ENCODE measurements at places on chromosomes 5 and 9.

DNA sequence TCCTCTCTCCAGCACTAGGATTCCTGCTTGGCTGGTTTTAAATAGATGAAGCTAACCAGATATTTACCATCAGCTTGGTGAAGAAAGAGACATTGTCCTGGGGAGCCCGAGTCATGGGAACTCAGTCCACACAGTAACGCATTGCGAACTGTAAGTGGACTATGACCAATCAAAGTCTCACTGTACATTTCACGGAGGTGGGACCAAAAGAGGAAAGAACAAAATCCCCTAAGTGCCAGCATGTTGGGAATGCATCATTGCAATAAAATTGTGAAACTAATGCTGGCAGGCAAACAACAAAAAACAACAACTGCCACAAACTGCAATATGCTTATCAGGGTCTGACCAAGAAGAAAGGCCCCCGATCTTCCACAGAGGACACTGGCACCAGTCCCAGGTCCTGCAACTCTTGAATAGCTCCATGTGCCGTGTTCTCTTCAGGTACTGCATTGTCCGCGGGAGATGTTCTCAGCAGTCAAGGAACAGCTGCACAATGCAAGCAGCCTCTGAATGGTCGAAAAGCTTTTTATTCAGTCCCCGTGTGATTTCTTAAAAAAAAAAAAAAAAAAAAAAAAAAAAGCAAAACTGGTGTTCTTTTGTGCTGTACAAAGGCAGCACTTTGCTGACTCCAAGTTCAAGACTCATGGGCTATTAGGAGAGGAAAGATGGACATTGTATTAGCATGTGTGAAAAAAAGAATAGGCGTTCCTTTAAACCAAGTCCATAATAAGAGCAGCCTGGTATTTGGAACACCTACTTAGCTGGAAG is 38.1 kb downstream of the SEMA6A start:
- DNase-seq = no peak

- DNase-seq = no peak
These were observed 126.8 kb downstream of the NXNL2 start for GRCh38 chr9:88661759-88662158.

GRCh38 chr5:154403776-154404387 is 41.9 kb upstream of the SAP30L start:
- DNase-seq = no peak

- DNase-seq = no peak
These were observed 14.5 kb downstream of the ORM2 start for GRCh38 chr9:114344188-114344566.

GRCh38 chr5:160167624-160168165 is 48.4 kb upstream of the PWWP2A start:
- DNase-seq = no peak

GRCh38 chr5:8843771-8844170 is 702.1 kb downstream of the SEMA5A start:
- no peak for DNase-seq

DNA sequence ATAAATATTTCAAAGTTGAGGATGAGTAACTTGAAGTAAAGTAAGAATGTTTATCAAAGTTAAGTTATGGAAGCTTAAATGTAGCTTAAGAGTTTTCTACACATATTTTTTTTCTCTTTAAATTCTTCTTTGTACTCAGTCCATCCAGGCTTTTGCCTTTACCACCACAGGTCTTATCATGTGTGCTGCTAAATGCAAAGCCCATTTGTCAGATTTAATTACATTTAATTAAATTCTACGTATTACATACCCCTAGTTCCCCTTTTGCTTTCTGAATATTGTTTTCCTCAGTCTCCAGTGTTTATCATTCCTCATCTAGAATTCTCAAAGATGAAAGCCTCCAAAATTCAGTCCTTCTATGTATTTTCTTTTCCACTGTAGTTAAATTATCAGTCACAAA is 1841.9 kb downstream of the EFNA5 start:
- no peak for DNase-seq

DNA sequence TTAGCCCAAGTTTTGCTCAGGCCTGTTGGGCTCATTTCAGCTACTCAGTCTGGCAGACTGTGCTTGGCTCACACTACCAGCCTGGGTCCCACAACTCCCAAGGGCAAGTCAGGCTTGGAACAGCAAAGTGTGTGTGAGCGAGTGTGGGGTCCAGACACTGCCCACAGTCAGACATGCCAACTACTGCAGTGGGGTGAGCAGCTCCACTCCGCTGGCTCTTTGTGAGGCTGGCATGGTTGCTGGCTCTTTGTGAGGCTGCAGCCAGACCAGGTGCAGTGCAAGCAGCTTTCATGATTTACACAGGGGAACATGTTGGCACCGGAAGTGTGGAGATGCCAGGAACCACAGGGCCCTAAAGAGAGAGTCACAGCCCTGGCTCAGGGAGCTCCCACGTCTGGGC is 606.7 kb upstream of the FAM174A start:
- DNase-seq = no peak

DNA sequence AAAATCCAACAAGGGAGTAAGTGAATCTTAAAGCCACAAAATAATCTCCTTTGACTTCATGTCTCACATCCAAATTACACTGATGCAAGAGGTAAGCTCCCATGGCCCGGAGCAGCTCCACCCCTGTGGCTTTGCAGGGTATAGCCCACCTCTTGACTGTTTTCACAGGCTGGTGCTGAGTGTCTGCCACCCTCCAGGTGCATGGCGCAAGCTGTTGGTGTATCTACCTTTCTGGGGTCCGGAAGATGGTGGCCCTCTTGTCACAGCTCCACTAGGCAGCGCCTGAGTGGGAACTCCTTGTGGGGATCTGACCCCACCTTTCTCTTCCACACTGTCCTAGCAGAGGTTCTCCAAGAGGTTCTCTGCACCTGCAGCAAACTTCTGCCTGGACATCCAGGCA is 1051.1 kb upstream of the CDH6 start:
- no peak for DNase-seq

- DNase-seq = no peak
These were observed 176.4 kb downstream of the ARRDC3 start for GRCh38 chr5:91206734-91207133.

GRCh38 chr5:82512025-82512424 is 233.9 kb upstream of the RPS23 start:
- no peak for DNase-seq

- DNase-seq = peak; percentile 30
These were observed at the start of gene SV2C for GRCh38 chr5:76082772-76083554. SV2C (plus strand) TSS chr5:76083383; CDS start chr5:76131751, 48,368 bp downstream.

DNA sequence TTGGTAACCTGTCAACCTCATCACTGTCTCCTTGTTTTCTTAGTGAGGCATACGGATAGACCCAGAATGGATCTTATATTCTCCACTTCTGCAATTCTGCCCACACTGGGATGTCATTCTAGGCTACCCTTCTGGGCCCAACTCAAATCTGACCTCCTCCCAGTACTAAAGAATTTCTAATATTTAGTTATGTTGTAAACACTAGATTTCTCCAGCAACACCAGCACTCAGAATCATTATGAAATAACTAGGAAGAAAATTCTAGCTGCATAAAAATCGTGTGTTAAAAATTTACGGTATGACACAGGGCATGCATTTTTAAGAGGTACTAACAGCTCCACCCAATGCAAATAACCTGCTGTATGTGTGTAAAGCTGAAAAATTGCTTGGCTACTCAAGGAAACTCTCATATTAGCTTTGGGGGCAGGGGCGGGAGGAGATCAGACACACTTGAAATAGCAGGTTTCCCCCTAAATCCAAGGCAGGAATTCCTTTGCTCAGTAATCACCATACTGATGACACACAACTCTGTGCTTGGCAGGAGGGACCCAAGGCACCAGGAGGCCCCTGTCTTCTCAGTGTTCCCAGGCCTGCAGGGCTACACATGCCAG is 27.3 kb downstream of the MACROH2A1 start:
- no peak for DNase-seq

Measured in GM12892 (cell line).